Stimulated activated CD4-positive, alpha-beta T cell treated with anti-CD3 and anti-CD28 coated beads, TNF-alpha, amount 100 ng/mL, for 24 hours (primary cell): ENCODE measurements at places on chromosomes 2 and 18.

DNA sequence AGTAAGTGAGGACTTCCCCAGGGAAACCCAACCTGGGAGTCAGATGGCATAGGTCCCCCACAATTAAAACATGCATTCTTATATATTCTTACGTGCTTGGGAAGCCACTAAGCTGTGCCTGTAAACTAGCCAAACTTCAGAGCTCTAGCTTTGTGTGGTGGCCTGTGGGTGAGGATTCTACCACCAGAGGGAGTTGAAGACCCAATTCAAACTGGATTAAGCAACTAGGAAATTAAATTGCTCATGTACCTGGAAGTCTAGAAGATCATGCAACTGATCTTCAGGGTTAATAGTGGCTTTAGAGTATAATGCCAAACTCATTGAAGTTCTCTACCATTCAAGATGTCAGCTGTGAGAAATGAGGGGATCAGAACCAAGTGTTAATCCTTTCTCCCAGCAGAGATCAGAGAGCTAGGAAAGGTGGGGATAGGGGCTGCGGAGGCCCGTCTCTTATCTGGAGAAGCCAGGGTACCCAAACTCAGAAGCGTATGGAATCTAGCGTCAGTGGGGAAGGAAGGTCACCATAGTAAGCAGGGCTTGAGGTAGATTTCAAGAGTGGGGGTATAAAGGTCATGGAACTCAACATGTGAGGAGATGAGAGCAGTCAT is 53.2 kb upstream of the CCDC85A start:
- DNase-seq = no peak

DNA sequence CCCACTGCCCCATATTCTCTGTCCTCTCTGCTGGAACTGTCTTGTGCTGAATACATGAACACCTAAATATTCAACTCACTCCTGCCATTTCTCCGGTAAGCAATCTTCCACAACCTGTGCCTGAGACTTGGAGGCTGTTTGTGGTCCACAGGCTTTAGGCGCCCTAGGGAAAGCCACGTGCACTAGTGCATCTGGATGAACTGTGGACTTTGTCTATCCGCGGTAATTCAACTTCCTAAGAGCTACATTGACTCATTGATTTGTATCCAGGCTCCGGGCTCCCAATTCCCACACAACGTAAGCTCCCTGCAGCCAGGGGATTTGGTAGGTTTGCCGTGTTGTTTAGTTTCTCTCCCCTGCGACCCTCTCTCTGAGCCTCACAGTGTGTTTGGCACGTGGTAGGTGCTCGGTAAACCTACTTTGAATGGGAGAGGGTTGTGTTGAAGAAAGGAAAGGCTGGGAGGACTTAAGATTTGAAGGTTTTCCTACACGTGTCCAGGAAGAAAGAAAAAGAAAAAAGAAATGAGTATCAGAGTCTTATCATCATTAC is 718.2 kb downstream of the DPP10 start:
- DNase-seq = no peak

DNA sequence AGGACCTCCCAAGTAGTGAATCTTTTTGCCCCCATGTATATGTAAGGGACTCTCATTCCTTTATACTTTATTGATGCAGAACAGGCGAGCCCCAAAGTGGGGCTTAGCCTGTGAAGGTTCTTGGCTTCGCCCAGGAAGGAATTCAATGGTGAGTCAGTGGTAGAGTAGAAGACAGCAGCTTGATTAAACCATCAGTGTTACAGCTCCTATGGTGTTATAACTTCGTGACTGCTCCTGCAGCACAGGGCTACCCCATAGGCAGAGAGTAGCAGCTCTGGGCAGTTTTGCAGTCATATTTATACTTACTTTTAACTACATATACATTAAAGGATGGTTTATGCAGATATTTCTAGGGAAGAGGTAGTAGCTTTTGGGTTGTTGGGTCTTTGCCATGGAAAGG is 11.0 kb downstream of the FAM171B start:
- DNase-seq = no peak

DNA sequence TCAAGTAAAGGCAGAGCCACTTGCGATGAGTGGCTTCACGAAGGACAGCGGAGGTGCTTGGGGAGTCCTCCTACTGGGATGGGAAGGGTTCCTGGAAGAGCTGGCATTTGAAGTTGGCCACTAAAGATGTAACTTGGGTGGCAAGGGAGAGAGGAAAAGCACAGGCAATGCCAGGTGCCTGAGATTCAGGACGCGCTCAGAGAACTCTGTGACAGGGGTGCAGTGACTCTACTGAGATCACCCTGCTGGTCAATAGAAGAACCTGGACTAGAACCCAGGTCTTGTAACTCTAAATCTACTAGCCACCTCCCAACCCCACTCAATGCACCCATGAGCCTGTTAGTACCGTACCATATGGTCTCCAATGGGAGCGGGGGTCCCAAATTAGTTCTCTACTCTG is 5.4 kb upstream of the GRHL1 start:
- DNase-seq = no peak

GRCh38 chr2:101692766-101693165 is 4.7 kb upstream of the MAP4K4 start:
- no peak for DNase-seq

GRCh38 chr2:218671654-218672566 is at the start of the genes RNF25 and STK36:
Gene RNF25, minus strand, starts transcription at chr2:218672002. Its CDS starts 32 bp downstream, at chr2:218671970.
Gene STK36, plus strand, starts transcription at chr2:218672086. Its CDS starts 744 bp downstream, at chr2:218672830.
- peak; percentile 72 for DNase-seq

DNA sequence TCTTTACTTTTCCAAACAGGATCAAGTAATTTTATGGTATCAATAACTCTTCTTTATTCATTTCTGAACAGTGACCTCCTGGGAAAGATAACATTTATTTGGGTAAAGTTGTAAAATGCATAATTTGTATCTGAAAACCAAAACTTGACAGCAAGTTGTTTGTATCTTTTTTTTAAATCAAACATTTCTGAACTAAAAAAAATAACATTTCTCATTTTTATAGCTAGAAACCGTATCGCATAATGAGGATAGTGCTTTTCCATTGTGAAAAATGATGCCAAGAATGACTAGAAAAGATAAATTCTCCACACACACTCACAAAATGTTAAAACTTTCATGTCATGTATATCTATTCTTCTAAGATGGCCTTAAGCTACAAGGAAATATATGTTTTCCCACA is 578.2 kb downstream of the RIT2 start:
- no peak for DNase-seq

DNA sequence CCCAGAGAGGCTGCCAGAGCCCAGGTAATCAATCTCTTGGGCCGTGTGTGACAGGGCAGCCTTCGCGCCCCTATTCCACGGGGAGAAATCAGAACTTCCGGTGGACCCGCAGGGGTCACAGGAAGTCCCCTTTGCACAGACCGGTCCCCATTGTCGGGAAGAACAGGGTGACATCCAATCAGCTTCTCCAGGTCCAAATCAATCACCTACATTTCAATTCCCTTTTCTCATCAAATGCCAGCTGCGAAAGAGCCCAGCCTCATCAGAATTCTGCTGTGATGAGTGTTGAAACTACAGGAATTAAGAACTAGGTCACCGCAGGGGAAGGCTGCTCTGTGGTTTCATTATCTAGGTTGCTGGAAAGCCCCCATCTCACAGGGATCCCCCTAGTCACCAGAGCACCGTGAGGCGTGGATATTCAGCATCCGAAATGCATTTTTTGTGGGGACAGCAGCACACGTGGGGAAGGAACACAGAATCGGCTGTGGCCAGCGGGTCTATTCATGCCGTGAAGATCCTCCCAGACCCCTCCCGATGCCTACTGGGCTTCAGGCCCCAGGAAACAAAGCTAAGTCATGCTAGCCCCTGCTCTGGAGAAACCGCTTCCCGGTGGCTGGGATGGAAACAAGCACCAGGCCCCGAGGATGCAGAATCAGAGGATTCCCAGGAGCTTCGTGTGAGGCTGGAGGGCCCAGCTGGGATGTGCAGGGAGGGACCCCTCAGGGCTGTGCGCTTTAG is 193.7 kb upstream of the ID2 start:
- DNase-seq = peak; percentile 58

DNA sequence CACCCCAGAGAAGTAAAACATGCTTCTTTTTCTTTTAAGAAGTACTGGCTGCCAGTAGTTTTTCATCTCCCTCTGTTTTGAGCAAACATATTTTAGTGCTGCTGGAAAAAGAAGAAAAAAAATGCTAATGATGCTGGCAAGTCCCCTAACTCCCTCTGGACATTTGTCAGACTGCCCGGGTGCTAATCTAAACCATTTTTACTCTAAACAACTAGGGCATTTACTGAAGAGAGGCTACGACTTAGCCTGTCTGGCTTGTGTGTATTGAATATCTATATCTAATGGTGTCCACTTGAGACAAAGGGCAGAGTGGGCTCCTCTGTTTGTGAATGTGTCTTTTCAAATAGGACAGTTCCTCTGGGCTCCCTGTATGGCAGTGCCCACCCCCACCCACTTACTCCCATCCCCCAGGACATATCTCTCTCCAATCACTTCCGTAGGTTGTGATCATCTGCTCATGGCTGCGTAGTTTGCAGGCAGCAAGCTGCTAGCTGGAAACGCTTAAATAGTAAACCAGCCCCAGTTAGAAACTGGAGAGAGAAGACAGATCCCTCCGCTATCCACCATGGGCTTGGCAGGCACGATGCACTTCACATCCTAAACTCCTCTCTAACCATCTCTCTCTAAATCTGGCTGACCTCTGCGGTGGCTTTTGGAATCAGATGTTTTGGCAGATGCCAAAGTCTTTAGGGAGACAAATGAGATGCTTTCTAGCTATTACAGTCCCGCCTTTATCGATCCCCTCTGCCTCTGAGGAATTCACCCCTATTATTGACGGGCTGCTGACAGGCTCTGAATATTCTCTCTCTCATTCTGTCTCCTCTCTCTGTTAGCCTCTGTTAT is 58.3 kb downstream of the DOCK10 start:
- no peak for DNase-seq

- no peak for DNase-seq
Measured at GRCh38 chr2:129658430-129658829, 321.0 kb upstream of the RAB6C start.

- no peak for DNase-seq
Measured at GRCh38 chr2:124025171-124025580, at the start of gene CNTNAP5. Gene CNTNAP5, plus strand, starts transcription at chr2:124025287. Its CDS starts 364 bp downstream, at chr2:124025651.

- no peak for DNase-seq
Measured at GRCh38 chr18:63520053-63520685, 22.0 kb upstream of the SERPINB12 start.

GRCh38 chr18:58766164-58766563 is 94.9 kb downstream of the MALT1 start:
- no peak for DNase-seq

- DNase-seq = no peak
Measured at GRCh38 chr2:226701052-226701451, 98.6 kb downstream of the IRS1 start.

GRCh38 chr2:207901829-207902228 is 123.5 kb downstream of the PLEKHM3 start:
- DNase-seq = no peak

DNA sequence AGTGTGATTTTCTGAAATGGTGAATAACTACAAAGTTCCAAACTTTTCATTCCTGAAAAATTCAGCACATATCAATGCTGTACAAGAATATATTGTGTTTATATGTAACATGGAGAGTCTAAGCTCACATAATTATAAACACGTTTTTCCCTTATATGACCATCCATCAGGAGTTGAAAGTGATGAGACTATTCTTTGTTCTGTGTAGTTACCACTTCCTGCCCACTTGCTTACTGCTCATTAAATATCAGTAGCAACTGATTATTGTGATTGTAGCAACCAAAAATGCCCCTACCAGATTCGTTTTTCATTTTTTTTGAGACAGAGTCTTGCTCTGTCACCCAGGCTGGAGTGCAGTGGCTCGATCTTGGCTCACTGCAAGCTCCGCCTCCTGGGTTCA is 30.8 kb downstream of the OTX1 start:
- no peak for DNase-seq

- no peak for DNase-seq
Measured at GRCh38 chr18:49491534-49491856, 4.5 kb upstream of the C18orf32 start.

GRCh38 chr18:79118797-79119196 is 49.6 kb downstream of the ATP9B start:
- no peak for DNase-seq

GRCh38 chr2:177573120-177573519 is 180.5 kb downstream of the AGPS start:
- no peak for DNase-seq

GRCh38 chr2:75098856-75099255 is 100.5 kb downstream of the TACR1 start:
- no peak for DNase-seq

DNA sequence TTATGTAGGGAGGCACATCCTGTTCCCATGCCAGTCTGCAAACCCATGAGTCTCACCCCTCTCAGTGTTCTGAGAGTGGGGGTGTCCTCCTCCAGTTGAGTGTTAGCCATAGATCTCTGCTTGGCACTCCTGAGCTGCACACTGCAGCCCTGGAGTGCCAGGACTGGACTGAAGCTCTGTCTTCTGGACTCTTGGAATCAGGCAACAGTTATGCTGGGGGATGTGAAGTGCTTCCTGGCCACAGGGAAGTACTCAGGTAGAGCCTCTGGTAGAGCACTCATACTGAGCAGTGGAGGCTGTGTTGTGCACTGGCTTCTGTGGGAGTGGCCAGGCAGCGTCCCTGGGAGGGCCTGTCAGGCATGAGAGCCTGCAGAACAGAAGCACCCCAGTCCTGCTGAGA is 43.0 kb downstream of the SERPINB7 start:
- DNase-seq = no peak

- no peak for DNase-seq
Measured at GRCh38 chr18:29711932-29712331, 1330.6 kb downstream of the DSC3 start.

DNA sequence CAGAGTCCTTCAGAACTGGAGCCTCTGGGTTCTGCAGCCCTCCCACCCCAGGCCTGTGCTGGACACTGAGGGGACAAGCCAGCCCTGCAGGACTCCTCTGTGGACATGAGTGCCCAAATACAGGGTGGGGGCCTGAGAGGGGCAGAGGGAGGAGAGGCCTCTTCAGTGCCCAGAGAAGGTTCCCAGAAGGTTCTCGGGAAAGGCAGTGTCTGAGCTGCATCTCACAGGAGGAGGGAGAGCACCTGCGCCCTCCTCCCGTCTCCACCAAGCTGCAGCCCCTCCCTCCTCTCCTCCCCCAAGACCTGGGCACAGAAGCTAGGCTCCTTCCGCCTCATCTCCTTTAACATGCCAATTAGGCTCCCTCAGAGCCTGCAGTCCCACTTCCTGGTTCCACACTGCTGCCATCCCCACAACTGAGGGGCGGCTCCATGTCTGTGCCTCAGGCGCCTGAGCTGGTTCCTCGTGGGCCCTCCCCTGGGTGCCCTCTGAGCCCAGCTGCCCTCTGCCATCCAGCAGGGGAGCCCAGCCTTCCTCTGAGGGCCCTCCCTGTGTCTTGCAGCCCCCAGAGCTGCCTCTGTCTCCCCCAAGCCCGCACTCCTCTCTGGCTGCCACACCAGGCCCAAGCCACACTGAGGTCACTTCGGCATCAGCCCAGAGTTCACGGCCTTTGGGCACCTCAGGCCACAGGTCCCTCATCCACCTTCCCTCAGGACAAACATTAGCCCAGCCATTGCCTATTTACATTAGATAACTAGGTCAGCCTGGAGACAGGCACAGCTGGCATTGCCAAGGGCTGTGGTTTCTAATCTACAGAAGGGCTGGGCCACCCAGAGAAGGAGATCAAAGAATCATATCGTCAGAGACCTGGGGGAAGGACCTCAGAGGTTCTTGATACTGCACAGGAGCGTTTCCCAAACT is 28.9 kb downstream of the KCNK3 start:
- DNase-seq = no peak

GRCh38 chr2:64947885-64948284 is 41.3 kb upstream of the SLC1A4 start:
- DNase-seq = no peak
